ENCODE measurements at places on chromosomes 12 and 14.

- no peak for DNase-seq
These were observed 49.0 kb downstream of the KIF21A start for GRCh38 chr12:39393890-39394289.

GRCh38 chr14:51862176-51862796, 1.9 kb downstream of the GNG2 start:
- no peak for DNase-seq

GRCh38 chr12:111267144-111267543, 101.8 kb downstream of the PHETA1 start:
- no peak for DNase-seq

GRCh38 chr12:100953217-100953616, 158.6 kb downstream of the ANO4 start:
- no peak for DNase-seq

DNA sequence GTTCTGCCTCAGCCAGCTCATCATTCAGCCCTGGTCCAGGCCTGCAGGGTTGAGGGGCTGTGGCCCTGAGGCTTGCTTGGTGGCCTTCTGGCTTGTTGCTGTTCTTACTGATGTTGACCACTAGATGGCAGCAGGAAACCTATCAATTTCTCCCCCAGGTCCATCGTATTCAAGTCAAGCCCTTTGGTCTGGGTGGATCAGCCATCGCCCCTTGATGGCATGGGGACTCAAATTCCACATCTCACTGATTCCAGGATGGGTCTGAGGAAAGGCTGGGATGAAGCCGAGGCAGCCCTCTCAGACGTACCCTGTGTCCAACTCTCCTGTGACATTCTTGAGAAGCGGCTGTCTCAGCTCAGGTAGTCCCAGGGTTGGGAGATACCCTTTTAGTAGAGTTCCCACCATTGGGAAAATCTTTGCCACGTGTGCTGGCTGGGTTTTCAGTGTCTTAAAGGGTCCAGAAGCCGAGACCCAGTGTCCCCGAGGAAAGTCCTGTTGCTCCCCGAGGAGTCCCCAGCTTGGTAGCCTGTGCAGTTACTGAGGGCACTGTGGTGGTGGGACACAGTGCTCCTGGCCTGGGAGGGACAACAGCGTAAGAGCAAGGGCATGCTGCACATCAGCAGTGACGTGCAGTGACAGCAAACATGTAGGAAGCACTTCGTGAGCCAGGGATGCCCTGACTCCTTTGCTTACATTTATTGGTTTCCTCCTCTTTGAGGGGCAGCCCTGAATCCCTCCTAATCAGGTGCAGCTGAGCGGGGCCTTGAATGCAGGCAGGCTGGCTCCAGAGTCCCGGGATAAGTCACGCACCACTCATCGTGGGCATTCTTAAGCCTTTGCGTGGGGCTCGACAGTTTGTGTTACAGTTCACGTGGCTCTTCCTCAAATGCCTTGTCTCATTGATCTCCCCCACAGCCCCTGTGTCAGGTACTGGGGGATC, 58.6 kb downstream of the TSPAN9 start:
- peak; percentile 57 for DNase-seq

GRCh38 chr14:99645545-99646505, 896 bp downstream of the HHIPL1 start:
- no peak for DNase-seq

DNA sequence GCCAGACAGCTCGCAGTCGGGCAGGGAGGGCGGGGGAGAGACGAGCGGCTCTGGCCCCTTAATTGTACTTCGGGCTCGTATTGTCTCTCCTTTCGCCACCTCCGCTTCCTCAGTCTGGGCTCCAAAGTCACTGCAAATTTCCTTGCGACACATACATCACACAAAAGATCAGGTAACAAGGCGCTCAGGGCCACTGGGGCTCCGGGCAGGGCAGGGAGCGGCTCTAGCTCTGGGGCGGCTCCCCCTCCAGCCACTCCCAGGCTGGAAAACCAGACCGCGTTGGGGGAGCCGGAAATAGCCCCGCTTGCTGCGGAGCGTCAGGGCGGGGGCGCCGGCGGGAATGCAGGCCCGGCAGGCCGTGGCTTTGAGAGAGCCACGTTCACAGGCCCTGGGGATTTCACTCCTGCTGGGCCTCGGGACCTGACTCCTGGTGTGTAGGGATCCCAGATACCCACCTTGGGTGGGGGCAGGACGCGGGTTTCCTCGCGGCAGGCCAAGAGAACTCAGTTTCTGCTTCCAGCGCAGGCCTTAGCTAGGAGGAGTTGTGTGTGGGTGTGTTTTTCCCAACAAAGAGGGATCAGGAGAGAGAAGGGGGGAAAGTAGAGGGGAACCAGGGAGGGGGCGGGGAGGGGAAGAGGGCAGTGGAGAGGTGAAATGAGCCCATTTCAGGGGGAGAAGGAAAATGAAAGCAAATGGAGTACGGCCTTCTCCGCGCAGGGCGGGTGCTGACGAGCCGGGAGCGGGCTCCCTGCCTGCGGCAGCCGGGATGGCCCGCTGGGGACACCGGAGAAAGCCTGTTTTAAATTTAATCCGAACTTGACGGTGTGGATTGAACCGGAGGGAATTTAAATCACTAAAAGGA, 4.4 kb upstream of the HOXC9 start:
- peak; percentile 64 for DNase-seq

DNA sequence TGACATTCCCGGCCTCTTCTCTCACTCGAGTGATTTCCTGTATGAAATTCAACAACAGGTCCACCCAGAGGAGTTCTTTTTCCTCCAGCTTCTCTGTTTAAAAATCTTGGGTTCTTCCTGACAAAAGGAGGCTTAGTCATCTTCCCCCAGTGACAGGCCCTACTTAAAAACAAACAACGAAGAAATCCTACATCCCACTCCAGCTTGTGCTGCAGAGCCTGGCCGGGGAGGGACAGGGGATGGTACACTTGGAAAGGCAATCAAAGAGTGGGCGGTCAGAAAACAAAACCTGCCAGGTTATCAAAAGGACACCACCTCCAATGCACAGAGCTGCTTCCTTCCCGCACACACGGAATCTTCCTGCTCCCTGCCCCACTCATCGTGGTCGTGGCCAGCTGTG, 101.3 kb downstream of the CACNA1C start:
- no peak for DNase-seq

All from nephron progenitor cell (in vitro differentiated cells).